ENCODE measurements at places on chromosomes 6 and 20.

- no peak for DNase-seq
These were observed 3.8 kb downstream of the SLC13A3 start for GRCh38 chr20:46647469-46647868.

- no peak for DNase-seq
These were observed 75.2 kb upstream of the CITED2 start for GRCh38 chr6:139449611-139450000.

DNA sequence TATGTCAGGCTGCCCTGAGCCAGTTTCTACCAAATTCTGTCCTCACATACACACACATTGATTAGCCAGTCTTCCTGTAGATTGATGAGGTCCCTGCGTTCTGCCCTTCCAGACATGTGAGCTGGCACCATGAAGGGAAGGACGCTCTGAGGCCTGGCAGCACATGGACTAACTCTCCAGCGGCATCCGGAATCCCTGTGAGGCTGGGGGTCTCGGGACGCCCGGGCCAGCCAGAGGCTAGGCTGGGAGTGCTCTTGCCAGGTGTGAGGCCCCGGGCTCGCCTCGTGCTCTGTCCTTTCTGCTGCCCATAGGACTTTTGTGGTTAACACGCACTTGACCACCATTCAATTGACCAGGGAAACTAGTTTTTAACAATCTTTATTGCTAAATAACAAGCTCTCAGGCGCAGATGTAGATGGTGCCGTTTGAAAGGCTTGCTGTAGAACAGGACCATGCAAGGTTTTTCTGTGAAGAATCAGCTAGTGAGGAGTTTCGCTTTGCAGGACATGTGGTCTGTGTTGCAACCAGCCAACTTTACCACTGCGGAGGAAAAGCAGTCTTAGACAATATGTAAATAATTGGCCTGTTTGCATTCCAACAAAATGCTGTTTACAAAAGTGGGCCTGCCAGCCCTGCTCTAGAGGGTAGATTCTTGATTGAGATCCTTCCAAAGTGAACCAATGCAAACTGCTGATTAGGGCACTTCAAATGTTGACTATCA is 29.3 kb downstream of the FOXF2 start:
- DNase-seq, result no peak

GRCh38 chr6:75483136-75483952 is 10.3 kb downstream of the FILIP1 start:
- DNase-seq, result no peak
